Stimulated activated CD4-positive, alpha-beta T cell treated with anti-CD3 and anti-CD28 coated beads, Interleukin-1b, Interleukin-23, amount 100 ng/mL, for 4 hours (primary cell): ENCODE measurements at places on chromosomes 3 and 15.

- no peak for DNase-seq
These were observed 220.6 kb upstream of the LYSMD4 start for GRCh38 chr15:99953886-99954285.

GRCh38 chr3:173410849-173411248 lies 13.3 kb downstream of the NLGN1 start:
- no peak for DNase-seq

DNA sequence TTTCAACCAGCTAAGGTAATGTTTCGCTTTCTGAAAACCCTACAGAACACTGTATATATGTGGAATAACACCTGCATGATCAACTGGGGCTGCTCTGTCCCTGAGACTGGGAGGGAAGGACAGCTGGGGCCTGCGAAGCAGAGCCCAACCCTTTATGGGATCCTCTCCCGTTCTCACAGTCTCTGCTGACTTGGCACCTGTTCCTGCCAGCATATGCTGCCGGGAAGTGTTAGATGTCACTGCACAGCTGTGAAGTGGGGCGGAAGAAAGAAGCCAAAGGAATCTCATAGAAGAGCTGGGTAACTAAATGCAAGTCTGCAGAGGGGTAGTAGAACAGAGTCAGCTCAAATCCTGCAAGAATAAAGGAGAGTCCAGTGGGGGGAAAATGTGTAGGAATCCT lies 29.6 kb downstream of the LRRC3B start:
- DNase-seq: no peak

GRCh38 chr15:25527118-25527517 lies 88.3 kb upstream of the UBE3A start:
- DNase-seq: no peak

GRCh38 chr3:150722267-150722666 lies 18.5 kb upstream of the ERICH6 start:
- DNase-seq: no peak

DNA sequence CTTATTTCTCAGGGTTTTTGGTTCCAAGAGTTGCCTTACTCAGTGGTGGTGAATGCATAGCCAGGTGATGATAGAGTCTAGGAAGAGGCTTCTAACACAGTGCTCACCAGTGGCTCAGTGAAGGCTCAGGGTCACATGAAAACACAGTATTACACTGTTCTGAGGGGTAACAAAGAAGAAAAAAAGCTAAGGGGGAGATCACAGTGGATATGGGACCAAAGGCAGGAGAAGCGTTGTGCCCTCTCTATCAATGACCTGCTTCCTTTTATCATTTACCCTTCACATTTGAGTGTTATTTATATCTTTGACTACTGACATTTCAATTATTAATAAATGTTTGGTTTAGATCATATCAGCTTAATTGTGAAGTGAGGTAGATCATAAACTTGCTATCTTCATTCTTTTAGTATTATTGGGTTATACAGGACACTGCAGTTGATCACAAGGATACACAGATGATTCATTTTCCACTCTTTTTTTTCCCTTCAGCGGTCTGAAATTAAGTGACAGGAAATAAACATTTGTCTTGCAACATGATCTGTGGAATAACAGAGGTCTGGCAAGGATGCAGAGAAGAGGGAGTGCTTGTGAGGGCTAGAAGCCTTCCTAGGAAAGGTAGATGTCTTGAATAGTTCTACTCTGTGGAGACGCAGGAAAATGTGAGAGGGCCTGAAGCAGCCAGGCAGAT lies 171.7 kb downstream of the C3orf38 start:
- no peak for DNase-seq
